ENCODE measurements at places on chromosomes 2 and 18. TPM values are rescaled to one million over a fixed set of nuclear protein-coding genes. Genes with fewer than 3 reads are reported as not detected.

Gene MEP1B
- not detected for total RNA-seq

DNA sequence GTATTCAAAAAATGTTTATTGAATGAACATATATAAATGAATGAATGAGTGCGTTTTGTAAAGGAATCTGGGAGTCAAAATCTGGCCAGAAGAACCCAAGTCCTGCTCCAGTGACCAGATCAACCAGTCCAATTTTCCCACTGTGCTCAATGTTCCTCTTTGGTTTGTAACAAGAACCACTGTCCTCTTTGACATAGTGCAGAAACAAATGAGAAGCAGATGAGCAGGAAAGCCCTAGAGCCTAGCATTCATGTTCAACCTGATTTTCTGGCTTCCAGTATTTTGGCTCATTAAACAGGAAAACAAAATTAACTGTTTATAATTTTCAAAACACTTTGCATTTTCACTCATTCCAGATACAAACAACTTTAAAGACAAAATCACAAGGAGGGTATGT lies 23.2 kb downstream of the FAM124B start:
- no peak overlapping the region for H3K27ac ChIP-seq
- no peak for DNase-seq
- H3K36me3 ChIP-seq = no peaks in the 10 kb centered on the region
- H3K27me3 ChIP-seq = no peaks in the 10 kb centered on the region
- H3K4me1 ChIP-seq = no peaks in the 10 kb centered on the region
- H3K4me3 ChIP-seq = no peak overlapping the region

GRCh38 chr2:172021955-172022354 lies 22.2 kb downstream of the METAP1D start:
- no peaks in the 10 kb centered on the region for H3K27me3 ChIP-seq
- no peak overlapping the region for H3K4me3 ChIP-seq
- H3K4me1 ChIP-seq = peaks cover 11% of the 10 kb centered on the region

- no peaks in the 10 kb centered on the region for H3K4me1 ChIP-seq
- H3K27me3 ChIP-seq = no peaks in the 10 kb centered on the region
- no peak overlapping the region for H3K27ac ChIP-seq
These were observed 85.5 kb upstream of the TMEM247 start for GRCh38 chr2:46393865-46394264.

- peaks cover 15% of the 10 kb centered on the region for H3K4me1 ChIP-seq
- no peak overlapping the region for H3K4me3 ChIP-seq
- no peaks in the 10 kb centered on the region for H3K36me3 ChIP-seq
These were observed 208.0 kb downstream of the TWIST2 start for GRCh38 chr2:239055756-239056493.
